ENCODE measurements at places on chromosomes 6 and 20. TPM values are rescaled to one million over a fixed set of nuclear protein-coding genes. Genes with fewer than 3 reads are reported as not detected.

The TEAD3 gene
- total RNA-seq: 0.11 TPM

- peak; percentile 82 for DNase-seq
Measured at GRCh38 chr6:105992315-105992961, 93.7 kb upstream of the PRDM1 start.

DNA sequence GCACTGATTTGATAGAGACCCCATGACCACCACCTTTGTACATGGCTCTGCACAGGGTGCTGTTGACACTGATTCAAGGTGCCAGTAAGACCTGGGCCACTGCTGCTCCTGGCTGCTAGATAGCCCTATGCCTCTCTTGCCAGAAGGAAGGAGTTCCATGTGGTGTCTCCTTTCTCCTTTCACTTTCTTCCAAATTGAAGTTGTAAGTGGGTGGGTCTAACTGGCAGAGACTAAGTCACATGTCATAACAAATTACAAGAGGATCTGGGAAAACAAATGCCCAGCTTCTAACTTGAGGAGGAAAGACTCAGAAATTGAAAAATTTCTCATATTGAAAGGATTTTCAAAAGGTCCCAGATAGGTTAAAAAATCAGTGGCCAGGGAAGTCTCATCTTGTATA lies 116.8 kb downstream of the TFAP2B start:
- no peak for DNase-seq

The LPA gene
- not detected for total RNA-seq

GRCh38 chr20:48215536-48215935 lies 430.3 kb upstream of the SULF2 start:
- DNase-seq: no peak

DNA sequence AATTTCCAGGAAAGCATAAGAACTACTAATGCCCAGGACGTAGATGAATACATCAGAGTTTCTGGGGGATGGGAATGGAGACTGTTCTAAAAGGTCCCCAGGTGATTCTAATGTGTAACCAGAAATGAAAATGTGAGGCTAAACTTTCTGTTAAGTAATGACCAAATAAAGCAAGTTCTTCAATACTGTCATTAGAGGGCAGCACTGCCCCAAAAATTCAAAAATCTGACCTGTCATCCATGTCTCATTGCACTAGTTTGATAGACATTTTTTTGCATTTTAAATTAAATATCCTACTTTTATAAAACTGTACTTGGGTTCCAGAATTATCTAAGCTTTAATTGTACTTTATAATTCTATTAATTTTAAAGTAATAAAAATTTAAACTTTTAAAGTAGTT lies 94.9 kb downstream of the RFX6 start:
- DNase-seq: no peak

The NDRG3 gene
- total RNA-seq: 17.3 TPM

GRCh38 chr6:112065426-112065986 lies 11.6 kb downstream of the CCN6 start:
- no peak for DNase-seq

- no peak for DNase-seq
Measured at GRCh38 chr20:51360451-51361201, 181.9 kb downstream of the NFATC2 start.

- DNase-seq: no peak
Measured at GRCh38 chr6:131789219-131789618, 18.6 kb upstream of the ENPP1 start.

DNA sequence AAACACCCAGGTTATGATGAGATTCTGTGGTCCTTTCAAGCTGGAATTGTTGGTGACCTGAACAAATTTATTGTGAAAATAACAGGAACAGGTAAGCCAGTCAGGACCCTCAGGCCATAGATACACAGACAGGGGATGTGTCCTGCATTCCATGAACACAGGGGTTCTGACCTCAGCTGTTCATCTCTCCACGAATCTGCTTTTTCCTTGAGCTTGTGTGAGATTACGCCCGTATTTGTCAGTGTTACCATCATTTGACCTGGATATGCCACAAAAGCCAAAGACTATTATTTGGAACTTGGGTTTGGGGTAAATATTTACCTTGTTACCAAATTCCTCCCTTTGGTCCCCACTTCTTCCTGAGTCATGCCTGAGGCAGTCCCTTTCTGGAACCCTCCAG lies 288.9 kb downstream of the PREX1 start:
- DNase-seq: no peak

GRCh38 chr20:61727761-61728160 lies 337.9 kb downstream of the TAF4 start:
- no peak for DNase-seq

- DNase-seq: no peak
Measured at GRCh38 chr6:333379-334002, 41.2 kb downstream of the DUSP22 start.

DNA sequence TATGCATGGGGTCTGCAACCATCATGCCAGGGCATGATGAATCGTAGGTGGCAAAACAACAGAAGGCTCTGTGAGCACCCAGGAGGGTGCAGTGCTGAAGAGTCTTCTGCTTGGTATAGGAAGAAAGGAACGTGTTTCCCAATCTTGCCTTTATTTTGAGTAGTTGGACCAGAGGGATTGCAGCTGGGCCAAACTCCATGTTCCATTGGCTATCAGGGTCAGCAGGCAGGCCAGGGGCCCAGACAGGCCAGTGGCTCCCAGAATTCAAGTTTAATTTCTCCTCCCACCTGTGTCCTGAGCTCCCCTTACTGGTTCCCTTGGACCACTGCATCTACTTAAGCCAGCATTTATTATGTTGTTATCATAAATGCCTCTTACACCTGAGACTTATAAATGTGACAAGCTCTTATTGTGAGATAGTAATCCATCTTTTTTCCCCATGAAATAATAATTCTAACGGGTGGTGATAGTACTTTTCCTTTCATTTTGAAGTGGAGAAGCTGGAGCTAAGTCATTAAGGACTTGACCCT lies 918 bp upstream of the TRIM38 start:
- DNase-seq: no peak

- DNase-seq: no peak
Measured at GRCh38 chr6:53287336-53288225, 61.2 kb downstream of the ELOVL5 start.

- DNase-seq: no peak
Measured at GRCh38 chr6:131391116-131391515, 181.9 kb upstream of the ARG1 start.

GRCh38 chr6:163793011-163793983 lies 378.8 kb downstream of the QKI start:
- no peak for DNase-seq

DNA sequence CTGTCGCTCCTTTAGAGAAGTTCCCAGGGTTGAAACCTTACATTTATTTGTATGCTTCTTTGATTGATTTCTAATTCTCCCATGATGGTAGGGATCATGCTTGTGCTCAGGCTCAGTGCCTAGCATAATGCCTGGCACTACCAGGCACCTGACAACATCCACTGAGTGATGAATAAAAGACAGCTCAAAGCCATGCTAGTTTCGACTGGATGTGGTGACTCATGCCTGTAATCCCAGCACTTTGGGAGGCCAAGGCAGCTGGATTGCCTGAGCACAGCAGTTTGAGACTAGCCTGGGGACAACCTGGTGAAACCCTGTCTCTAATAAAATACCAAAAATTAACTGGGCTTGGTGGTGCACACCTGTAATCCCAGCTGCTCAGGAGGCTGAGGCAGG lies 11.6 kb upstream of the CD164 start:
- DNase-seq: no peak

GRCh38 chr6:125994670-125995488 lies 8.5 kb downstream of the TRMT11 start:
- no peak for DNase-seq

The ABHD16B gene
- not detected for total RNA-seq

The CALHM6 gene
- total RNA-seq: 3.0 TPM

DNA sequence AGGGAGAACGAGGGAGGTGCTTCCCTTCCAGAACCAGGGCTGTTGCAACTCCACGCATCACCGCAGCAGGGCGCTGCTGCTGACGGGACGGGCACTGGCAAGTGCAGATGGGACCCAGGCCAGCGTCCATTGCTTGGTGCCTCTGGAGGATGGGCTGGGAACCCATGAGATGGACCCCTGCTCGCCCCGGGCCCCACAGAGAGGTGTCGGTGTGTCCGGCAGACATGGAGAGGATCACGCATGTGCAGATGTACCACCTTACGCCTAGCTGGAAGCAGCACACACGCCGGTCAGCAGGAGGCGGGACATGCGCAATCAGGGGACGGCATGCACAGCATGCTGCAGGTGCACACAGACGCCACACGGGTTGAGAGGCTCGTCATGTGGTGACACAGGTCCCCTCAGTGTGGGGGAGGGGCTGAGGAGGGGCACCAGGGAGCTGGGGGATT lies 5.7 kb downstream of the CABLES2 start:
- DNase-seq: no peak

DNA sequence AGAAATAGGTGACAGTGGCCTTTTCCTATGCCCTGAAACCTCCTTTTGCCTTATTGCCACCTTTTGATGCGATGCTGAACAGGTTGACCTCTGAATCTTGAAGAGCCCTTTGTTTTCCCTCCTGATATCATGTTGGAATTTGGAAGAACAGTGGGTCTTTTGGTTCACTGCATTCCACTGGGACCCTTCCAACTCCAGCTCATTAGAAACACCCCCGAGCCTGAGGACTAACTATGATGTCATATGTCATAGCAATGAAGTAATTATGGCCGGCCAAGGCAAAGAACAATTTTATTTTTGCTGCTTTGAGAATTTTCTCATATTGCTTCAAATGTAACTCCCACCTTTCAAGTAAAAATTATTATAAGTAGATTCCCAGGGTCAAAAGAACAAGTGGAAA lies 353.4 kb upstream of the JAG1 start:
- DNase-seq: no peak

GRCh38 chr6:145815309-145816274 lies 997 bp upstream of the FBXO30 start:
- DNase-seq: no peak

The GPR6 gene
- total RNA-seq: not detected

GRCh38 chr20:15302075-15302474 lies 964.7 kb upstream of the FLRT3 start:
- no peak for DNase-seq

DNA sequence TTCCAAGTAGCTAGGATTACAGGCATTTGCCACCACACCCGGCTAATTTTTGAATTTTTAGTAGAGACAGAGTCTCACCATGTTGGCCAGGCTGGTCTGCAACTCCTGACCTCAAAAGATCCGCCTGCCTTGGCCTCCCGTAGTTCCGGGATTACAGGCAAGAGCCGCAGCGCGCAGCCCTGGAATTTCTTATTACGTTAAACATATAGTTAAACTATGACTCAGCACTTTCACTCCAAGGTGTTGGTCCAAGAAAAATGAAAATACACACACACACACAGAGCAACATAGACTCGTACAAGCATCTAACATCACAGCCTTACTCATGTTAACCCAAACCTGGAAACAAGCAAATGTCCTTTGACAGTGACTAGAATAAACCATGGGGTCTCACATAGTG lies 663.9 kb downstream of the PRKN start:
- no peak for DNase-seq

The CRYBG1 gene
- 58.5 TPM for total RNA-seq

The NDUFAF5 gene
- 70.8 TPM for total RNA-seq

DNA sequence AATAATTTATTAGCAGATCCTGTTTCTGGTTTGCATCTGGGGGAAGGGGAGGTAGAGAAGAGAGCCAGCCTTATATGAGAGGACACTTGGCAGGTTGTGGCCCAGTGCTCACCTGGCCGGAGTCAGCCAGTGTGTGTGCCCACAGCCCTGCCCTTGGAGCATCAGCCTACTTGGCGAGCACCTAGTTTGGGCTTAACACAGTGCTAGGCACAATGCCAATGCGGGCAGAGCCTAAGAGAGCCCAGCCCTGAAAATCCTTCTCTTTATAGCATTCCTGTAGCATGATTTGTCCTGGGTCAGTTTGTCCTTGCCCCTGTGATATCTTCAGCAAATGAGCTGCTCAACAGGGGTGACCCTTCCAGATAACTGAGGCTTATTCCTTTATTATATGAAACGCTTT lies 73.0 kb downstream of the SLX4IP start:
- no peak for DNase-seq

The DDX43 gene
- total RNA-seq: 2.2 TPM

DNA sequence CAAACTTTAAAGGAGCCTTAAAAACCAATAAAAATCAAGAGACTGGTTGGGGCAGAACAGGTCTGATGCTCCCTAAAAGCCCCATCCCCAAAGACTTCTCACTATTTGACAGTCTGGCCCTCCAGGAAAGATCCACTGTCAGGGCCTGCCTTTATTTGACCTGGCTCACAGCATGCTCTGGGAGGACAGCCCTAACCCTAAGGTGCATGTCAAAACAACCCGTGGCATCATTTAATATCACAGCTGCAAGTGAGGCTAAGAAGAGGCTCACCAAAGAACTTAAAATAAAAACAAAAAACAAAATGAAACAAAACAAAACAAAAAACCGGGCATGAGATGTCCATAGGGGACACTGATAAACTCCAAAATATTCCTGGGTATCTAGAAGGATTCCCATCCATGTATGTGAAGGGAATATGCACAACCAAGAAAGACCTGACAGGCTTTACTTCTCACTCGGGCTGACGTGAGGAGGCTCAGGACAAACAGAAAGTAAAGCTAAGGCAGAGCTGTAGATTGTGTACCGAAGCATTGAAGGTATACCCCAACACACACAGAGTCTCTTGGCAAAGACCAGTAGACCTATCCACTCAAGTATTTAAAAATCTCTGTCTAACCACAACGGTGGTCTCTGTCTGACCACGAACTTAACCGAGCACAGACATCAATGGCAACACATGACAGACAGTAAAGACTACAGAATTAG lies 57.3 kb downstream of the AHI1 start:
- DNase-seq: no peak

The PHIP gene
- total RNA-seq: 36.9 TPM

The TMEM217 gene
- 0.47 TPM for total RNA-seq

- DNase-seq: no peak
Measured at GRCh38 chr6:142870787-142871415, 74.1 kb downstream of the HIVEP2 start.

DNA sequence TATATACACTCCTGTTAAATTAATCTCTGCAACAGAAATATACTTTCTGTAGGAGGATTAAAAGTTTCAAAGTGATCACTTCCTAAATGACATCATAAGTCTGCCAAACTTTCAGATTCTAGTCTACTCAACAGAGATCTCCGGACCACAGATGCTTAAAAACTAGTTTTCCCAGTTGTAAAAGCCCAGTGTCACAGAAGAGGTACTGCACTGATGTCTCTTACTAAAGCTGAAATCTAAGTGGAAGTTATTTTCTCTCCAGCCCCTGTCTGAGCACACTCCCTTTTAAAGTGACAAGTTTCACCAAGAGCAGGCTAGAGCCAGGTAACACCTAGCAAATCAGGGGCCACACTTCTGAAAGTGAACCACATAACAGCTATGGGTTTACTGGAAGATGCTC lies 71.6 kb upstream of the DST start:
- no peak for DNase-seq

The ZSCAN16 gene
- 7.3 TPM for total RNA-seq

The SCGN gene
- total RNA-seq: not detected

DNA sequence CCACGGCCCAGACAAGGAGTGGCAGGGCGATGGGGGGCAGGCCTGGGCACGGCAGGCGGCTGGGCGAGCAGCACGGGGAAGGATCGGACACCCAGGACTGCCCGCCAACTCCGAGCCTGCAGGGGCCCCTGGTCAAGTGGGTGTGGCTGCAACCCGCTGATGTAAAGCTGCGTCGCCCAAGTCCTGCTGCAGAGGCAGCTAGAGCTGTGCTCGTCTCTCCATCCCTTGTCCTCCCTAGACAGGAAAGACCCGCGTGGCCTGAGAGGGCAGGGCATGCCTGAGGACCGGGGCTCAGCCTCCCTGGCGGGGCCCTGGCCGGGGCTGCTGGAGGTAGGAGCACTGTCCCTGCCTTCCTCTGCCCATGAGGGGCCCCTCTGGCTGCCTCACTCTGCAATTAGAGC lies 281.2 kb downstream of the CDH4 start:
- no peak for DNase-seq

The MAS1 gene
- not detected for total RNA-seq

The TPMT gene
- total RNA-seq: 3.2 TPM

Data from CD4-positive, alpha-beta T cell (primary cell).